ENCODE measurements at places on chromosomes 6 and 20.

GRCh38 chr20:13453367-13453766, 185.4 kb downstream of the TASP1 start:
- DNase-seq: no peak

- DNase-seq: no peak
These were observed 109.8 kb downstream of the BACH2 start for GRCh38 chr6:90186637-90187371.

DNA sequence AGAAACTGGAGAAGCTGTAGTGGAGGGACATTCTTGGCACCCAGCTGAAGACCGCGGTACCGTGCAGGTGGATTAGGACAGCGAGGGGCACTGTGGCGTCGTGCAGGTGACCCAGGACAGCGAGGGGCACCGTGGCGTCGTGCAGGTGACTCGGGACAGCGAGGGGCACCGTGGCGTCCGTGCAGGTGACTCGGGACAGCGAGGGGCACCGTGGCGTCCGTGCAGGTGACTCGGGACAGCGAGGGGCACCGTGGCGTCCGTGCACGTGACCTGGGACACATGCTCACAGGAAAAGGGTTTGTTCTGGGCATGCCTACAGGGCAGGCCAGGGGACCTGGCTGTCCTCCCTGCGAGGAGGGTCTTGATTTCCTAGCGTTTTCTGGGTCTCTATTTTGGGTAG, 29.2 kb upstream of the SMOC2 start:
- DNase-seq: no peak

DNA sequence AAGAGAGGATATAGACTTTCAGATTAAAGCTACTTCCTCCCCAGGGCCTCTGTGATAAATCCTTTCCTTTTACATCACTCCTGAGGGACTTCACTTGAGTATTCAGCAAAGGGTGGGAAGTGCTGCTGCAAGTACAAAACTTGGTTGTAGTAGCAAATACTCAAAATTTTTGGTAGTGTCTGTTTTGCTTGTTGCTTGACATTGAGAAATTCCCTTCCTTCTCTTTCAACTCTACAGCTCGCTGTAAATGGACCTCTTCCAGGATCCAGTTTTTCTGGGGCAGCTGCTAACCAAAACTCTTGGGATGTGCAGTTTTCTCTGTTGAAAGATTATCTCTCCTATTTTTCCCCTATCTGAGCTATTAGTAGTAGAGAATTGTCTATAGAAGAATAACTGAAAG, 472.0 kb downstream of the CD109 start:
- no peak for DNase-seq

GRCh38 chr20:5448449-5449118, 131.8 kb upstream of the PROKR2 start:
- DNase-seq: no peak

DNA sequence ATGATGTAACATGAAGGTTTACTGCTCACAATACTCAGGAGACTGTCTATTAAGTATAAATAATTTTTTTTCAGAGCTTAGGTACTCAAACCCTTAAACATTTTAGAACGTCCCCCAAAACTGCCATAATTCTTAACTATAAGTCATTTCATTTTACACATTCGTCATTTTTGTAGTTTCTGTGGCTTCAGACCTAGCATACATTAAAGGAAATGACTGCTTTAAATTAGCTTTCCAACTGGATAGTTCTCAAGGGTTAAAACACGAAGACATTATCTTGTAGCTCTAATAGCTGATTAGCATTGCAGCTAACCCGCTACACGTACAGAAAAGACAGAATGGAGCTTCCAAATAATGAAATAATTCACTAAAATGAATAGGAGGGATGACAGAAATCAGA, 24.9 kb upstream of the PLN start:
- DNase-seq: no peak

GRCh38 chr20:21179757-21180156, 53.9 kb downstream of the KIZ start:
- DNase-seq: no peak

Data from ascending aorta (tissue), 2 donors.